Stimulated activated CD4-positive, alpha-beta T cell treated with anti-CD3 and anti-CD28 coated beads, Interleukin-1b, Interleukin-23, amount 100 ng/mL, for 24 hours (primary cell): ENCODE measurements at places on chromosomes 5 and 9.
A peak's percentile ranks its signal among the peaks of the same experiment; 100 is the strongest.

- DNase-seq: no peak
These were observed 4.6 kb downstream of the TEX48 start for GRCh38 chr9:114677418-114677817.

GRCh38 chr9:21294364-21294774, 10.7 kb downstream of the IFNA5 start:
- no peak for DNase-seq

GRCh38 chr9:130337318-130337717, 71.8 kb downstream of the HMCN2 start:
- DNase-seq: no peak

GRCh38 chr9:124621371-124622328, 114.5 kb upstream of the NR5A1 start:
- DNase-seq: no peak

GRCh38 chr5:133327946-133328401, 276.2 kb downstream of the HSPA4 start:
- DNase-seq: no peak

- DNase-seq: no peak
These were observed 38.9 kb upstream of the STX17 start for GRCh38 chr9:99867536-99867935.

GRCh38 chr5:150214289-150214688, 24.4 kb downstream of the SLC6A7 start:
- no peak for DNase-seq

- peak; percentile 40 for DNase-seq
These were observed 146.4 kb downstream of the HACD4 start for GRCh38 chr9:20884985-20885593.

DNA sequence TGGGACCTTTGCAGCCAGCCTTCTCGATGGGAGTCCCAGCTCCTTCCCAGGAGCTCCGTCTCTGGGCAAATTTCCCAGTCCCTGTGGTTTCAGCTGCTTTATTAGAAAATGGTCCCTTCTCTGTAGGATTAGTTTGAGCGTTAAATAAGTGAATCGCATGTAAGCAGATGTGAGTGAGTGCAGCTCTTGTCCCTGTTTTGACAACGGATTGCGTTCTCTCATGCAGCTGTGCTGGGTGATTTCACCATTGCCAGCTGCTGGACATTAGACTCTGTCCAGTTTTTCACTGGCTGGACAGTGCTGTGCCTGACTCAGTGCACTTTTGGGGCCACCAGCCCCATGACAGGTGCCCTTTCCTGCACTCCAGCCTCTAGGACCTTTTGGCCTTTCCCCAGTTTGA, 11.6 kb upstream of the CEL start:
- no peak for DNase-seq

GRCh38 chr5:136082390-136083193, 50.1 kb upstream of the SMAD5 start:
- DNase-seq: peak; percentile 37

- DNase-seq: no peak
These were observed 33.0 kb upstream of the CEP120 start for GRCh38 chr5:123456242-123456641.

DNA sequence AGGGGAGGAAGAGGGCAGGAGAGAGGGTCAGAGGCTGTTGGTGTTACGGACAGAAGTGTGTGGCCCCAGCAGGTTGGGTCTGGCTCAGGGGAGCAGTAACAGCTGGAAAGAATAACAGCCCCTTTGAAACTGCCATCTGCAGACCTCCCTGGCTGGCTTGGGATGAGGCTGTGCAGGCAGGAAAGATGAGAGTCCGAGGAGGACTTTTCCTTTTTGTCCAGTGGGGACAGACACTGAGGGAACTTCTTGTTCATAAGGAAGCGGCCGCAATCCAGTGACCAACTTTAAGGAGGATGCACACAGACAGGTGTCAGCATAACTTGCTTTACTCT, 14.8 kb upstream of the PLEKHG4B start:
- no peak for DNase-seq

- DNase-seq: no peak
These were observed 23.2 kb upstream of the SPTAN1 start for GRCh38 chr9:128529191-128529590.

DNA sequence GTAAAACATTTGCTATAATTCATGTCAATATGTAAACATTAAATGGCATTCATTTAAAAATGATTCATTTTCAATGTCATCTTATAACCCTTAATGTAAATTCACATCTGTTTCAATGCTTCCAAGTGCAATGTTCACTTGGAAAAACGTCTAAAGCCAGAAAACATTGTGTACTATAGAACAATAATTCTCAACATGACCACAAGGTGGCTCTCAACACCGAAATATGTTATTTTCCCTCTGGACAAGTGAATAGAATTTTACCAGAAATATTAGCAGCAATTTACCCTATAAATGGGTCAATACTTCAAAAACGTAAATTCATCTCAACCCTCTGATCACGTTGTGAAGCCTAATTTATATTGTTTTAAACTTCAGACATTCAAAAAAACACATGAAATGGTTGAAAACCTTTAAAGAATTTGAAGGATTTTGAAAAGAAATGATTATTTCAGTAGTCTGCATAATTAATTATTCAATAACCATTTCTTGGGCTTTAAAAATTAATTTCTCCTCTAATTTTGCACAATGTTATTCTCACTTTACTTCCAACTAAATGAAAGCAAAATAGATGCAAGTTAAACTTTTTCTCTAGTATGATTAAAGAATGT, 11.0 kb downstream of the CDH10 start:
- no peak for DNase-seq

DNA sequence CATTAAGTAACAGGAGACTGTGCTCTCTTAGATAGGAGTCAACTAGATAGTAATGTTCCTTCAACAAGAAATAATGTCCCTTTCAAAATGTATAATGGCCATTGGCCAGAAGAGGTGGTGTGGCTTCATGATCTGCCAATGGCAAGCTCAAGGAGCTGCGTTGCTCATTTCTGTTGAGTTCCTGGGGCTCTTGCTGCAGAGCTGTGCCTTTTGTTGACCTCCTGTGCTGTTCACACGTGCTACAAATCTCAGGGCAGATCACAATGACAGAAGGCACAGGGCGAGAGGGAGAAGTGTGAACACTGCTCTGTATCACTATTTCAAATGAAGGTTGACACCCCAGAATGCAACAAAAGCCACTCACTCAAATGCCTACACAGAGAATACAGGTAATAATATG, 16.0 kb upstream of the TBC1D2 start:
- DNase-seq: no peak

GRCh38 chr5:53488195-53488722, 7.8 kb downstream of the FST start:
- DNase-seq: no peak

DNA sequence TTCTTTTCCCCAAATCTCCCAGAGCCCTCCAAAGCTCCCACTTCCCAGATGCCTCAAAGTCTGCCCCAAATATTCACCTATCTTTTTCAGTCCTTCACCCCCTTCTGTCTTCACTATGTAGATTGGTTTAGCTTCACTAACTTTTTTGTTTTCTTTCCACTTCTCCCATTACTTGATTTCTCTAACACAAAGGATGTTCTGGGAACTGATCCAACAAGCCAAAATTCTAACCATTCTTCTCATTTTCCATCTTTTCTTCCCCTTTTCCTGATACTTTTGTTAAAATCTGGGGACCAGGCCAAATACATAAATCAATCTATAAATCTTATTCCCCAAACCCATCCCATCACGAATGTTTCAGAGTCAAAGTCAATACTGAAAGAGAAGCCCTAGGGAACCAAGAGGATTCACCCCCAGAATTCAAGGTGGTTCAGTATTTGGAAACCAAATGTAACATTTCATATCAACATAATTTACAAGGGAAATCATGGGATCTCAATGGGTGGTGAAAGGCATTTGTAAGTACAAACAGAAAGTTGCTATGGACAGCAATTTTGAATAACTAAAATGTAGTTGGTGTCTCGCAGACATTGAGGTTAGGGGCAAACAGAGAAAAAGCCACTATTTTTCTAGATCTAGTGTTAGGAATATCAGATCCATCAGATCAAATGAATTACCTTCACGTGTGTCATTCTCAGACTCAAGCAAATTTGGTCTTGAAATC, 35.3 kb downstream of the APTX start:
- DNase-seq: no peak

DNA sequence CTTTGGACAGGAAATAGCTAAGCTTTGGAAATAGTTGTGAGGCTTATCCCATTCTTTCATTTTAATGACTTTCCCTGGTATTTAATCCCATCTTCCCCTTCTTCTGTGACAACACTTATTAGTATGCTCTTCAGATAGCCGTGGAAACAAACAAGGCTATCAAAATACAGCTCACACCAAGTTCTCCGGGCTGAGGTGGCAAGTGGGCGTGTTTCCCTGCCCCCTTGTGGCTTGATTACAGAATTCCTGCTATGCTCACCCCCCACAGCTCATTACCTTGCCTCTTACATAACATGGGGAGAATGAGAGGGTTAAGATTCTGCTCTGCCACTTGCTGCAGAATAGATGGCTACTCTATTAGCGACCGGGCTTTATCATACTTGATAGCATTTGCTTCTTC, 437.1 kb upstream of the TLE4 start:
- no peak for DNase-seq

DNA sequence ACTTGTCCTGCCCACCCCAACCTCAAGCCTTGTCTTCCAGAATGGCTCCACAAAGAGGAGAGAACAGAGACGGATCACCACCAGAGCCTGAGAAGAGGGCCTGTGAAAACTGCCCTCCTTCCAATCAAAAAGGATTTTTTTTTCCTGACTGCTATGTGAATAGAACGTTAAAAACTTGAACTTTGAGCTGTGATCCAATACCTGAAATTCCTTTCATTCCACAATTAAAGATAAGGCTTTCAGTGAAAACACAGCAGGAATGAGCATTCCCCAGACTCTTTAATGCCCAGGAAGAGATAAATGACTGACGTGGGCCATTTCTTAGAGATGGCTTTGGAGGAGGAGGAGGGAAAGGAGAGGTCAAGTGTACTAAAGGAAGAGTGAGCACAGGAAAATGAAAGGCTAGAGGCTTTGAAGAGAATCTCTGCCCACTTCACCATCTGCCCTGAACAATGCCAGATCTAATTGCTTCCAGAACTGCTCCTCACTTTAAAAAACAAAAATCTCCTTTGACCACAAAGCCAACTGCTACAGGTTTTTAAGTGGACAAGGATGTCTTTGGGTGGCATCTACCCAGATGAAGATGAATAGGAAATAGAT, 177.9 kb upstream of the MAP3K1 start:
- no peak for DNase-seq

DNA sequence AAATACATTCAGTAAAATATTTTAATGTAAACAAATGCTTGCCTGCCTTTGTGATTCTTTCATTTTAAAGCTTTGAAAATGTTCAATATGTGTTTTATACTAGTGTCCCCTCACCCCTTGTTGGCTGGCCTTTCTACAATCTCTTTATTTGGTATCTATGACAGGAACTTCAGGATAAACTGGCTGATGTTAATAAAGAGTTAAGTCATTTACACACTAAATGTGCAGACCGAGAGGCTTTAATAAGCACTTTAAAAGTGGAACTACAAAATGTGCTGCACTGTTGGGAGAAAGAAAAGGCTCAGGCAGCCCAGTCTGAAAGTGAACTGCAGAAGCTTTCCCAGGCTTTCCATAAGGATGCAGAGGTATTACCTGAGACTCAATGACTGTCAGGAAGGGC, 171.8 kb downstream of the CCDC171 start:
- DNase-seq: no peak

DNA sequence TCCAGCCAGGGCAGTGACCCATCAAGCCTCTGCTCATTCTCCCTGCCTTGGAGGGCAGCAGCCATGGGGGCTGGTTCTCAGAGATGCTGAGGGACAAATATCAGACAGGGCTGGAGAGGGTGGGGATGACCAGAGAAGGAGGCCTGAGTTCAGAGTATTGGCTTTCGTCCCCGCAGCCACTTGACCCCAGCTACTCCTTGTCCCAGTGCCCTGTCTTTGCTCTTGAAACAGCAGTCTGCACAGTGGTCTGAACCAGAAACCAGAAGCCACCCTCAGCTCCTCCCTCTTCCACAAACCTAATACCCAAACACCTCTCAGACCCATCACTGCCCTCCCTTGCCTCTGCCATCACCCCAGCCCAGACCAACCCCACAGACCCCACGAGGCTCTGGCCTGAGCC, 36.3 kb upstream of the SMIM23 start:
- DNase-seq: no peak

DNA sequence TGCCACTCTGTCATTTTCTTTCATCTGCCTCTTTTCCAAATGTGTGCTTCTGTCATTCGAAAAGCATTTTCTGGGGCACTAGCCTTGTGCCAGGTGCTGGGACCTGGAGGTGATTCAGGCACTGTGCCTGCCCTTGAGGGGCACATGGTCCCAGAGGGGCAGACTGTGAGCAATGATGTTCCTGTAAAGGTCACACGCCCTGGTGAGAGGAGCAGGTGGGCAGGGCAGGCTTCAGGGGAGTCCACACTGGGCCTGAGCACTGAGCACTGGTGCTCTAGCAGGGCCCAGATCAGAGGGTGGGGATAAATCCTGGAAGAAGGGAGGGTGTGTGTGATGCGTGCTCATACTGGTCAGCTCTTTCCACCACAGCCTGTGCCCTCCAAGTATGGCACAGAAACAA, 77.8 kb downstream of the COL15A1 start:
- DNase-seq: no peak

GRCh38 chr5:103475629-103476240, 86.9 kb downstream of the NUDT12 start:
- no peak for DNase-seq

- no peak for DNase-seq
These were observed 940 bp upstream of the CAMK4 start for GRCh38 chr5:111223101-111223786.

- DNase-seq: no peak
These were observed 16.3 kb downstream of the FABP6 start for GRCh38 chr5:160245506-160246086.

DNA sequence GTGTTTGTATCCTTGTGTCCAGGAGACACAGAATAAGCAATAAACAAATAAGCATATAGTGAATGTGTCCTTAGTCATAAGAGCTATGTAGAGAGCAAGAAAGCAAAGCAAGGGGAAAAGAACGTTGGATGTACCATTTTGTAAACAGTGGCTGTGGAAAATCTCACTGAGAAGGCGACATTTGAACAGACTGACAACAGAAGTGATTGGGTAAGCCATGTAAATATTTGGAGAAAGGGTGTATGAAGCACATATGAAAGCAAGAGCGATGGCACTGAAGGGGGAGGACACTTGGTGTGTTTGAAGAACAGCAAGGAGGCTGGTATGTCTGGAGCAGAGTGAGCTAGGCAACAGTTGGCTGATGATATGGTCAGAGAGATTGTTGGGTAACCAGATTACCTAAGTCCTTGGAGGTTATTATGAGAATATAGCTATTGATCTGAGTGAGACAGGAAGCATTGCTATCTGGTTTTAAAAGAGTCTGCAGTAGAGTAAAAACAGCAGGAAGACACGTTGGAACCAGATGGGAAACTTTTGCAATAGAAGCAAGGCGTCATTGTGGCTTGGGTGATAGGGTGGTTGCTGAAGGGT, 115.5 kb upstream of the IL7R start:
- no peak for DNase-seq

GRCh38 chr5:57696389-57696769, 213.8 kb upstream of the ACTBL2 start:
- no peak for DNase-seq

GRCh38 chr5:10789021-10789420, 28.0 kb upstream of the DAP start:
- DNase-seq: no peak
